ENCODE measurements at places on chromosomes 5 and 9.

- no peak for DNase-seq
Measured at GRCh38 chr9:37148181-37148580, 27.8 kb downstream of the ZCCHC7 start.

GRCh38 chr5:111379391-111379816 is 132.9 kb downstream of the STARD4 start:
- DNase-seq = no peak

- no peak for DNase-seq
Measured at GRCh38 chr9:133886563-133887501, 105.3 kb downstream of the VAV2 start.

- DNase-seq = no peak
Measured at GRCh38 chr5:38533286-38534155, 22.9 kb downstream of the LIFR start.

GRCh38 chr9:96554801-96555566 is 64.7 kb downstream of the CDC14B start:
- DNase-seq = no peak

DNA sequence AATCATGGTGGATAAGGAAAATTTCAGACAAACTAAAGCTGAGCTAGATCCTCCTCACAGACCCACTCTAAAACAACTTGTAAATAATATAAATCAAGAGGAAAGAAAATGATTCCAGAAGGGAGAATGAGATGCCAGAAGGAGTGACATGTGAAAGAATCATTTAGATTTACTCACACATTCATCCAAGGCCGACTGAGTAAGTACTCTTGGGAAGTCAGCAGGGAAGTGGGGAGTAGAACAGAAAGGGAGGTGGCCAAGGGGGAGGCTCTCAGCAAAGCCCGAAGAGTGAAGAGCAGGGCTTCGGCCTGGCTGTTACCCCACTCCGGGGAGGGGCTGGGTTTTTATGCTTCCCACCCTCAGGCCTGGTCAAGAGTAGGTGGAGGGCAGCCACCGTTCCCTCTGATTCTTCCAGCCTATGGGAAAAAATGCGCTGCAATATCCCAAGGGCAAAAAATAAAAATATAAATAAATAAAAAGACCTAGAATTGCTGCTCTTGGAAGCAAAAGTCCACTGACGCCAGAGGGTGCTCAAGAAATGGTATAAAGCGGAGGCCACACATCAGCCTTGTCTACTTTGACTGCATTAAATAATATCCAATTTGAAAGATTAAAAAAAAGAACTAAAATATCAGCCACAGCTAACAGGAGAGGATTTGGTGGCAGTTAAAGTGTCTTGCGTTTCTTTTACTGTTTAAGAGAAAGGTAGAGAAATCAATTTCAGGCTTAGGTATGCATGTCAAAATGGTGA is 110.2 kb upstream of the COL5A1 start:
- DNase-seq = no peak

GRCh38 chr9:28092981-28093936 is 520.0 kb upstream of the C9orf72 start:
- DNase-seq = no peak

DNA sequence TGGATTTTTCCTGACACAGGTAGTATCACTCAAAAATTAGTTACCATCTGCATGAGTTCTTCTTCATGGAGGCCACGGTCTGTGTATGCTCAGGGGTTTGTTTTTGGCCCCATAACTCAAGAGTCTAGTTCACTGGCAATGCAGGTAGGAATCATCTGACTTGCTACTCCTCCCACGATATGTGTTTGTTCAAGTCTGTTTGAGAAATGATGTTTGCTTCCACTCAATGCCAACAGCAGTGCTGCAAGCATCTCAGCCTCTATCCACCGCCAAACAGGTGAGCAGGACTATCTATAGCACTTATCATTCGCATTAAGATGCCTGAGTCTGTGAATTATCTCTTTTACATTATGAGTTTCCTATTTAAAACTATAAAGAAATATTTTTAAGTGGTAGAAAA is 264.8 kb upstream of the PTGER4 start:
- DNase-seq = no peak

- DNase-seq = no peak
Measured at GRCh38 chr9:23006127-23006526, 559.5 kb downstream of the DMRTA1 start.

All from stimulated activated CD4-positive, alpha-beta T cell treated with anti-CD3 and anti-CD28 coated beads, Interleukin-4, amount 100 ng/mL, for 24 hours (primary cell).